ENCODE measurements at places on chromosomes 11 and 22. TPM values are rescaled to one million over a fixed set of nuclear protein-coding genes. Genes with fewer than 3 reads are reported as not detected.

The ZDHHC24 gene
- 4.1 TPM for polyA plus RNA-seq

DNA sequence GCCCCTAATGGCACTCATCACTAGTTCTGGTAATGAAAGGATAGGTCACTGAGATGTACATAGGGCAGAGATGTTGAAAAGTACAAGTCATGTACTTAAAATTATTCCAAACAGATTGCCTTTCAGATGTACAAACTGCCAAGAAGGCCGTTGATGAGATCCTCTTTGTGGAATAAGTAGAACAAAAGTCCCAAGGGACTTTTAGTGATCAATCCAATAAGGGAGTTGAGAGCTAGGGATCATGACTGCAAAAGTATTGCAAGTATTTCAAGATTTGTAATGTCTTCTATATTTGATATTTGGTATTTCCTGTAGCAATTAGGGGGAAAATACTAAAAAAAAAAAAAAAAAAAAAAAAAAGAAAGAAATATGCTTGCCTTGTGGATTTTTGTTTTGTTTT is 82.2 kb downstream of the ATG16L2 start:
- H3K27ac ChIP-seq: no peak overlapping the region
- no peaks in the 10 kb centered on the region for H3K4me1 ChIP-seq
- H3K4me3 ChIP-seq: no peak overlapping the region

The HBG2 gene
- not detected for polyA plus RNA-seq

The SCN4B gene
- 0.45 TPM for polyA plus RNA-seq

- no peak for DNase-seq
- no peaks in the 10 kb centered on the region for H3K27me3 ChIP-seq
- no peak overlapping the region for H3K4me3 ChIP-seq
- no peaks in the 10 kb centered on the region for H3K4me1 ChIP-seq
- H3K36me3 ChIP-seq: no peaks in the 10 kb centered on the region
These were observed 37.1 kb upstream of the SWAP70 start for GRCh38 chr11:9626496-9627394.

DNA sequence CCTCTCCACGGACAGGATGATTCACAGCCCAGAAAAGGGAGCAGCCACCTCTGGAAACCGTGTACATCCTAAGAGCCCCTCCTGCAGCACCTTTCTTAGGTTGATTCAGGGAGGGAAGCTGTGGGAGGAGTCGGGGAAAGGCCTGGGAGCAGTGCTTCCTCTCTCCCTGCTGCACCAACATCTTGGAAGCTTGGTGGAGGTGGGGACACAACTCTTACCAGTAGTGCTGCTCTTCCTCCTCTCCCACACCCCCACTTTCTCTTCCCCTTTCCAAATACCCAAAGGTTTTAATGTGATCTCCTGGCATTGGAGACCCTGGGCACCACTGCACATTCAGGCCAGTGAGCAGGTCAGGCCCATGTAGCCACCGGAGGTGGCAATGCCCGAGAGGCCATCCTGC is 46.4 kb upstream of the HORMAD2 start:
- no peak for DNase-seq
- H3K4me1 ChIP-seq: no peaks in the 10 kb centered on the region
- no peak overlapping the region for H3K4me3 ChIP-seq
- no peaks in the 10 kb centered on the region for H3K27me3 ChIP-seq
- peaks cover 15% of the 10 kb centered on the region for H3K36me3 ChIP-seq
- H3K27ac ChIP-seq: no peak overlapping the region

DNA sequence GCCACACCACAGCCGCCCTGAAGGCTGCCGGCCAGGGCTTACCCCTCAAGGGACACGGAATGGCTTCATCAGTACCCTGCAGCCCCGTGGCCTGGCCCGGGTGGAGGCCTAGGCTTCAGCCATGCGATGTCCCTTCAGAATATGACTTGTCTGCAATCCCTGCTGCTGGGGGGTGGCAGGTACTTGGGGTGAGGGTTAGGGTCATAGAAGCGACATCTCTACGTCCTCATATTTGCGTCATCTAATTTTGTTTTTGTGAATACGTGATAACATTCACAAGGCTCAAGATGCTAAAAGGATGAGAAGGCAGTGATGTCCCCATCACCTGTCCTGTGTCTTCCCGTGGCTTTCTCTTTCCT is 6.4 kb downstream of the CCND1 start:
- H3K4me3 ChIP-seq: no peak overlapping the region
- H3K27ac ChIP-seq: no peak overlapping the region
- H3K4me1 ChIP-seq: peaks cover 3% of the 10 kb centered on the region
- DNase-seq: no peak

- H3K36me3 ChIP-seq: no peaks in the 10 kb centered on the region
- H3K27me3 ChIP-seq: no peaks in the 10 kb centered on the region
- H3K4me1 ChIP-seq: no peaks in the 10 kb centered on the region
- no peak overlapping the region for H3K4me3 ChIP-seq
- no peak for DNase-seq
These were observed 296.0 kb downstream of the CTTN start for GRCh38 chr11:70694371-70694770.

- no peaks in the 10 kb centered on the region for H3K4me1 ChIP-seq
- peak; percentile 90 for DNase-seq
- H3K27me3 ChIP-seq: no peaks in the 10 kb centered on the region
- H3K4me3 ChIP-seq: peak within 1 kb of the TSS; percentile 63
- H3K27ac ChIP-seq: peak within 1 kb of the TSS; percentile 85
These were observed at the start of gene MACROD1 for GRCh38 chr11:64165842-64166635. Gene MACROD1, minus strand, starts transcription at chr11:64166113. Its CDS starts 119 bp downstream, at chr11:64165994.

The HEPHL1 gene
- polyA plus RNA-seq: not detected

DNA sequence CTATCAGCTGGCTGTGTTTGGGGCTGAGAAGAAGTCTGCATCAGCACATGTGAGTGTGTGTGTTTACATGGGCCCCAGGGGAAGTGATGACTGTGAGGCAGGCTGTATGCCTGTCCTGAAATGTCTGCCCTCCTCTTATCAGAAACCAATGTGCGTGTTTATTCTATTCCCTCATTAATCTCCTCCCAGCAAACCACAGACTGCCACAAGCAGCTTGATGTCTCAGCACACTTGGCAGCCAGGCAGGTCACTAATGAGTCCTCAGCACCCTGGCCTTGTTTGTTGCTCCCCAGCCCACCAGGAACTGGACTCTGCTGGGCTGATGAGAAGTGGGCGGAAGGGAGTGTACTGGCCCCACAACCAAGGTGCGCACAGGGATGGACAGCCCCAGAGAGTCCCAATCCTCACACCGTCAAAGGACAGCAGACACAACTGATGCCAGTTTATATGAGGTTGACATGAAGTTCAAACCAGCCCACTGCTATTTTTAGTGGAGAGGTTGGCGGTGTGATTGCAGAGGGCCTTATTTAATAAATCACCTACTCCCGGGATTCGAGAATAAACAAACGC is 225.8 kb downstream of the ETS1 start:
- no peaks in the 10 kb centered on the region for H3K36me3 ChIP-seq
- no peak overlapping the region for H3K27ac ChIP-seq
- H3K4me1 ChIP-seq: no peaks in the 10 kb centered on the region
- peak; percentile 53 for DNase-seq
- H3K27me3 ChIP-seq: no peaks in the 10 kb centered on the region

DNA sequence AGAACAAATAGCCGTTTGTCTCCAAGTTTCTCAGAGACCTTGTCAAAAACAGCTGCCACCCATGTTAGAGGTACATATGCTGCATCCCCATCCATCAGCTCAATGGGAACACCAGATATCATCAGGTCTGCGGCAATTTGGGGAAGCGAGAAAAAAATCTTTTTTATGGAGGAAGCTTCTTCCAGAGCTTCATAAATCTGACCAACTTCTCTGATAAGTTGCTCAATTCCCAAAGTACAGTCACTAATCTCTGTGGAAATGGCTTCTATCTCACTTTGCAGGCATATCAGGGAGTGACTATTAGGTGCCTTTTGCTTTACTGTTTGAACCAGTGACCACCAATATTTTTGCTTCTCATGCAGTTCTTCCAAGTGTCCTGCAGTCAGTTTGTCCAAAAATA is 34.3 kb upstream of the MRPL17 start:
- DNase-seq: no peak
- no peaks in the 10 kb centered on the region for H3K4me1 ChIP-seq
- no peaks in the 10 kb centered on the region for H3K27me3 ChIP-seq
- no peak overlapping the region for H3K27ac ChIP-seq
- no peak overlapping the region for H3K4me3 ChIP-seq

- no peak overlapping the region for H3K4me3 ChIP-seq
- no peak overlapping the region for H3K27ac ChIP-seq
- H3K36me3 ChIP-seq: peaks cover 32% of the 10 kb centered on the region
- no peak for DNase-seq
- H3K27me3 ChIP-seq: no peaks in the 10 kb centered on the region
These were observed 8.7 kb downstream of the PRDM11 start for GRCh38 chr11:45155058-45155551.

- H3K36me3 ChIP-seq: no peaks in the 10 kb centered on the region
- no peak for DNase-seq
- peaks cover 18% of the 10 kb centered on the region for H3K4me1 ChIP-seq
- peaks cover 90% of the 10 kb centered on the region for H3K27me3 ChIP-seq
- no peak overlapping the region for H3K4me3 ChIP-seq
These were observed 689 bp downstream of the VSIG2 start for GRCh38 chr11:124751391-124751740.

DNA sequence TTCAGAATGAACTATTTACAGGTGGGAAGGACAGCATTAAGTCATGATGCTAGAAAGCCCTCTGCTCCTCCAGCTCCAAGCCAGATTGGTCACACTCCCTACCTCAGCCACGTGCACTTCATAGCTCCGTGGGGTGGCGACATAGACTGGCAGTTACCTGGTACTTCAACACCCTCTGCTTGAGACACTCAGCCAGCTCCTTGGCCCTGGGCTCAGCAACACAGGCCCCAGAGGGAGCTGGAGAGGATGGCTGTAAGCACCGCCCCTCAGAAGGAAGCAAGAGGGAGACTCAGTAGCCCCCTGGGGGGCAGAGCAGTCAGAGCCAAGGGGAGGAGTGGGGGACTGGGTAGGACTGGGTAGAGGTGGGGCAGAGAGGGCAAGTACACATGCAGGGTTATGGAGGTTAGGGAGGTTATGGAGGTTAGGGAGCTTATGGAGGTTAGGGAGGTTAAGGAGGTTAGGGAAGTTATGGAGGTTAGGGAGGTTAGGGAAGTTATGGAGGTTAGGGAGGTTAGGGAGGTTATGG is 102.1 kb upstream of the BID start:
- peaks cover 2% of the 10 kb centered on the region for H3K36me3 ChIP-seq
- no peak overlapping the region for H3K4me3 ChIP-seq
- no peak overlapping the region for H3K27ac ChIP-seq
- H3K27me3 ChIP-seq: no peaks in the 10 kb centered on the region
- no peak for DNase-seq
- H3K4me1 ChIP-seq: peaks cover 17% of the 10 kb centered on the region

The ANO9 gene
- polyA plus RNA-seq: 279 TPM

GRCh38 chr11:123475469-123475868 is 45.4 kb downstream of the GRAMD1B start:
- H3K4me1 ChIP-seq: no peaks in the 10 kb centered on the region
- no peak for DNase-seq
- H3K36me3 ChIP-seq: no peaks in the 10 kb centered on the region

The ANO3 gene
- polyA plus RNA-seq: not detected

GRCh38 chr22:45677063-45677462 is 5.4 kb downstream of the ATXN10 start:
- DNase-seq: no peak
- H3K4me3 ChIP-seq: no peak overlapping the region
- no peaks in the 10 kb centered on the region for H3K27me3 ChIP-seq
- H3K36me3 ChIP-seq: no peaks in the 10 kb centered on the region
- H3K27ac ChIP-seq: no peak overlapping the region
